ENCODE measurements at places on chromosomes 16 and 17.

DNA sequence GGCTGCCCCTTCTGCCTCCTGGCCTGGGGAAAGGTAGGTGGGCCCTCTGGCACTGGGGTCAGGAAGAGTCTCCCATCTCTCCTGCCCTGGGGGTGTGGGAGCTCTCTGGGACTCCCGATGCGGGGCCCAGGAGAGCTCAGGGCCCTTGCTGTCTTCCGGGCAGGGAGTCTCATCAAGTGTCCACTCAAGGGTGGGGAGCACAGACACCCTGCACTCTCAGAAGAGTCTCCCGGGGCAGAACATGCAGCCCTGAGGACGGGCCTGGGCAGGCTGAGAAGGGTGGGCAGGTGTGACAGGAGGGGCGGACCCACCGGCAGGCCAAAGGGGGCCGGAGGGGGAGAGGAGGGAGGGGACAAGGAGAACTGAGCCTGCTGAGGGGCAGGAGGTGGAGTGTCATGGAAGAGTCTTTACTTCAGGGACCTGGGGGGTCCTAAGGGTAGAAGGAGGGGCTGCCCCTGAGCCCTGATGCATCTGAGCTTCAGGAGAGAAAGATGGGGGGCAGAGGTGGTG, 8.4 kb upstream of the PKMYT1 start:
- DNase-seq = no peak

DNA sequence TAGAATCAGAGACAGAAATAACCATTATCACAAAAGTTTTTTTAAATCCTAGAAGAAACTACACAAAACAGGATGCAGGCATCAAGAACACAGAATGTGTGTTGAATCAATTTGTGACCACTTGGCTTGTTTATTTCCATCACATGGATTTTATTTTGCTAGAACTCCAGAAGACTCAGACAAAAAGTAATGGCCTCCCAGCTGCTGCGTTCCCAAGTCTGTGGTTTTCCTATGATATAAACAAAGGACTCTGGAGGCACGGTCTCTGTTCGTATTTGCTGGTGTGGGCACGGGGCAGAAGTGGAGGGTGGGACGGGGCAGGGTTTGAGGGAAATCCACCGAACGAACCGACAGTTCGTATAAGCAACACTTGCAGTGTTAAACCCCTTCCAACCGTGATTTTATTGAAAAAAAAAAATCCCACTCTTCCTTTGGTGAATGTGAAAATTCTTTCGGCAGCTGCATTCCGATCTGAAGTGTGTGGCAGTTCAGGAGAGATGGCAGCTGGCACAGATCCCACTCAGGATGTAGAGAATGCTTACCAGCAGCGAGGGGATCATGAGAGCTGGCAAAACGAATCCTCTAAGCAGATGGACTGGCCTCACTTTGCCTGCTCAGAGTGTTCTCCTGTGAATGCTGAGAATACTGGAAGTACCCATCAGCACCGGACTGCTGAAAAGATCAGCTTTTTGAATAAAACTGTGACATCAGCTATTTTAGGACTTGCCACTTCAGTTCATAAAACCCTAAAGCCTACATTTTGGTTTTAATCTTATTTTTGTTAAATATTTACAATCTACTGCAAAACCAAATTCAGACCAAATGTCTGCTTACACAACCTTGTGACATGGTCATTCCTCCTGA, 165.2 kb downstream of the VPS53 start:
- DNase-seq = no peak

DNA sequence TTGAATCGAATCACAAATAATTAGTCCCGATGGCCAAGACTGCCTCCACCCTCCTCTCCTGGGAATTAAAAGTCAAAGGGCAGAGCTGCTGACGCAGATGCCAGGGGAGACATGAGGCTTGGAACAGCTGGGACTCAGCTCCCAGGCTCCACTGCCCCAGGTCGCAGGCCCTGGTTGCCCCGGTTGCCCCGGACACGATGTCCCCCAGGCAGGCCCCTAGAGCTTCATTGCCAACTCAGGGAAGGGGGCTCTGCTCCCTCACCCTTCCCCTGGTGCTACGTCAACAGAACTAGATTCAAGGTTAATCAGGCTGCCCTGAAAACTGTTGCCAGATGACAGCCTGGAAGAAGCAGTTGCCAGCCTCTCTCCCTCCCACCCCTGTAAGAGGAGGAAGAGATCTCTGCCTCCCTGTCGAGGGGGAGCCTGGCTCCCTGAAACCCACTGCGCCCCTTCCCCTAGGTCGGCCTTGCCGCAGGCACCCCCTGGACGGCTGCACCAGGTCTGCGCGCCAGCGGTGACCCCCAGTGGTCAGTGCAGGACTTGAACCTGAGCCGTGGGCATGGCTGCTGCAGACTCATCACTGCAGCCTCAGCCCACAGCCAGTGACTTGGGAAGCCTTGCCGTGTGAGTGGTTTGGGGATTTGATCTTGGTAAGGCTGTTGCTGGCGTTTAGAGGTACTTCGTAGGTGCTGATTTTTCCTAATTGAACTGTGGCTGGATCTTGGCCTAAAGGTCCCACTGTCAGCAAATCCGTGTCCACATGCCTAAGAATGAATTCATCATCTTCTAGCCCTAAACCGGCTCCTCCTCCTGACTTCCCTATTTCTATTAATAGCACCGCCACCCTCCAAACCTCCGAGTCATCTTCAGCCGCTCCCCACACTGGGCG, 84.1 kb upstream of the TOB1 start:
- peak; percentile 88 for DNase-seq

GRCh38 chr17:57750895-57751294, 5.8 kb upstream of the CCDC182 start:
- DNase-seq = no peak

GRCh38 chr17:63989622-63990345, 8.4 kb upstream of the PRR29 start:
- DNase-seq = no peak

GRCh38 chr16:89761304-89761922, 40.1 kb downstream of the ZNF276 start:
- no peak for DNase-seq

DNA sequence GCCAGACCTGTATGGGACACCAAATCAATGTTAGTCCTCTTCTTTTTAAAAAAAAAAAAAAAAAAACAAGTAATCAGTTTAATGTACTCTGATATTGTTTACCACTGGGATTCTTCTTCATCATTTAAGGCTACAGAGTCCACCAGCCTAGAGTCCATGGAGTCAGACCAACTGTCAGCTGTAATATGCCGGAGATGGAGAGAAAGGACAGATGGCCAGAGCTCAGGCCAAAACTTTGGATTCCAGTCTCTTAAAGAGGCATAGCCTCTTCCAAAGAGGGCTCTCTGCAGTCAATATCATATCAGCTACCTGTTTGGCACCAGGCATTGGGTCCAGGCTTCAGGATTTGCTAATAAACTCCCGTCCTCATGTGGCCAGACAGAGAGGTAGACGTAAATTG, 469.6 kb upstream of the HSBP1 start:
- DNase-seq = no peak

DNA sequence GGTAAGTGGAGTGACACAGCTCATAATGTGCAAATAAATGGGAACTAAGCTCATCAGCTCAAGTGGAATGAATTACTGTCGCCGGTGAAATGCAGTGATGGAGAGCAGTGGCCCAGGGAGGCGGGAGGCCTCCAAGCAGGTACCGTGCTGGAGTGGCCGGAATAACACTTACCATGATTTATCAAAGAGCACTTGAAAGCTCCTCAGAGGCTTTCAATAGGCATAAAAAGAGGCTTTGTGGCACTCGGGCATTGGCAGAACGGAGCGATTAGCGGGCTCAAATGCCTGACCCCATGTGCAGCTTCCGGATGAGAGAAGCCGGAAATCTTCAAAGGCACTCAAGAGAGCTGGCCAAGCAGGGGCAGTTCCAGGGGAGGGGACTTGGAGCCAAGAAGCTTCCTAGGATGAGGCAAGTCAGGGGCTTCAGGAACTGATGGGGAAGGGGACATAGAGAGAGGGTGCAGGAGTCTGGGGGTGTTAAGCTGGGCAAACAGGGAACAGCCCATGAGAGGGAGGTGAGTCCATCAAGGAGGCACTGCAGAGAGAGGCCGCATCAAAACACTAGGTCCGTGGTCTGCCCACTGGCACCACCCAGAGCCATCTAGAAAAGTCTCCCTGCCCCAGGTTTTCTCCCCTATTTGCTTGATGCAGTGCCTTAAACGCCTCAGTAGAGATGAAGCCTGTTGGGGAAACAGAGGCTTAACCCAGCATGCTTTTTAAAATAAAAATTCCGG, 144.0 kb upstream of the IRX6 start:
- DNase-seq = no peak

- no peak for DNase-seq
These were observed 28.8 kb downstream of the RFWD3 start for GRCh38 chr16:74637742-74638453.

GRCh38 chr17:59746849-59747445, 39.5 kb downstream of the VMP1 start:
- DNase-seq = no peak

GRCh38 chr17:1006054-1006453, 9.1 kb downstream of the TIMM22 start:
- no peak for DNase-seq

DNA sequence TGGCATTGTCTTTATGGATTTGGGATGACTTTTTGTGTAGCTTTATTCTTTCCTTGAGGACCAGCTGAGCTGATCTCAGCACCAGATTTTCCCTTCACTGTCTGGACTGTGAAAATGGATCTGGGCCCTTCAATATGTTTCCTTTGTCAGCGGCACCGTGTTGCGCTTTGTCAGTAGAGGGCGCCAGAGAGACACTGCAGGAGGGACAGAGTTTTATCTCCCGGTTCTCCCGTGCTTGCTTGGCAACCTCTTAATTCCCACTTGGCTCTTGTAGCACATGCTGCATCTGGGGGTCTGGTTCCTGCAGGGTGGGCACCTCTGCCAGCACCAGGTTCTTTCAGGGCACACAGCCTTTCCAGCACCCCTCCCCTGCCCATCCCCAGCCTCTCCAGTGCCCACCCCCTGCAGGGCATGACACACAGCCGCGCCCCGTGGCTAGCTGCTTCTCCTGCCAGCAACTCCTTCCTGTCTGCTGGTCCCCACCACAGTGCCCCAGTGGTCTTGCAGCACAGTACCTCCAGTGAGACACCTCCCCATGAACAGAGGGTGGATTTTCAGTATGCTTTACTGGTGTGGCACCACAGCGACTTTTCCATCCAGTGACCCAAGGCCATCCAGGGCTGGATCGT, 19.6 kb downstream of the OR1D5 start:
- no peak for DNase-seq

- peak; percentile 97 for DNase-seq
These were observed 6.8 kb upstream of the PRSS8 start for GRCh38 chr16:31142109-31143010.

DNA sequence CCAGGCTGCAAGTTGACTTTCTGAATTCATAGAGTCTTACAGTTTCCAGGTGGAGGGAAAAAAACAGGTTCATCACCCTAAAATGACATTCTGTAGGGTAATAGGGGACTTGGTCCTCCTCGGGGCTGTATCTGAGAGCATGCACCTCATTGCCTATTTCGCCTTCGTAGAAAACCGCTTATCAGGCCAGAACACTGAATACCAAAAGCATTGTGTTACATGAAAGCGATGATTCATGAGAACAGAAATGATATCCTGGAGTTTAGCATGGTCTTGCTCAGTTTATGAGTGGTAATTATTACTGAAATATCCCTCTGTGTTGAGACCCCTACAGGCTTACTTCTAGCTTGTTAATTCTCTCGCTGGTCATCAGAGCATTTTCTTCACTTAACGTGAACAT, 61.4 kb upstream of the ARHGAP44 start:
- DNase-seq = no peak

- peak; percentile 6 for DNase-seq
These were observed 89.1 kb upstream of the GNAO1 start for GRCh38 chr16:56102183-56102686.

GRCh38 chr17:27216836-27217235, 77.1 kb upstream of the WSB1 start:
- no peak for DNase-seq

DNA sequence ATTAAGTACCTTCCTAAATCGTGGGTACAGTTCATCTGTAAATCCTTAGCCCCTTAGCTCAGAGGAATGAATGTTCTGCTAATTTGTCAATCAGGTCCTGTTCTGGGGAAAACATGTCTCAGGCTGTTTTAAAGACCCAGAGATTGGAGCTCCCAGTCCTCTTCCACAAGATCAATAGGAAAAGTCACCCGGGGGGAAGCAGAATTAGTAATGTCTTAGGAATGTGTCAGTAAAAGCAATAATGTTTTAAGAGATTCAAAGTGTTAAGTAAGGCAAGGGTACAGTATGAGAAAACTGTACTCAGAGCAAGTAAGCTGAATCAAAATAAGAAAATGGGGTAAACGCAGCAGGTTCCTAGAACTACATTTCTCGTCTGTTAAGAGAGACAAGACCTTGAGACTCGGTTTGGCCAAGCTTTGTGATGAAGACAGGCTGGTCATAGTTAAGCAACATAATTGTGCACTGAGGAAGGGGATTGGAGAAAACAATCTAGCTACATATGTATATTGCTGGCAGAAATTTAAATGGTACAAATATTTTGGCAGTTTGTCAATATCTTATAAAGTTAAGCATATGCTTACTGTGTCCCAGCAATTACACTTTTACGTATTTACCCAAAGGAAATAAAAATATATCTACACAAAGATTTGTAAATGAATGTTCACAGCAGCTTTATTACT, 192.9 kb upstream of the C17orf78 start:
- no peak for DNase-seq

DNA sequence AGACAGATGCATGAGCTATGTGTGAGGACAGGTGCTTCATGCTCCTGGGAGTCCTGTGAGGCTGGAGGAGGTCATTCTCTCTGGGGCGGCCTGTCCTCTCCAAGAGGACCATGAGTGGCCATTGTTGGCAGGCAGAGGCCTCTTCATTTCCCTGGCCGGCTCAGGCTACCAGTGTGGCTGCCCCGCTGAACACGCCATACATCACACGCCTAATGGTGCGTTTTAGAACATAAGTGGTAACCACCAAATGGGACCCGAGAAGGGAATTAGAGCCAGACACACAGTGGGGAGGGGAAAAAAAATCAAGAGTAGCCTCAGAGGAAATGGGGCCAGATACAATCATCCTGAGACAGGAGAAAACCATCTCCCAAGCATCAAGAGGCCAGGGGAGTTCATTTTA, 140.0 kb downstream of the SPACA3 start:
- no peak for DNase-seq

DNA sequence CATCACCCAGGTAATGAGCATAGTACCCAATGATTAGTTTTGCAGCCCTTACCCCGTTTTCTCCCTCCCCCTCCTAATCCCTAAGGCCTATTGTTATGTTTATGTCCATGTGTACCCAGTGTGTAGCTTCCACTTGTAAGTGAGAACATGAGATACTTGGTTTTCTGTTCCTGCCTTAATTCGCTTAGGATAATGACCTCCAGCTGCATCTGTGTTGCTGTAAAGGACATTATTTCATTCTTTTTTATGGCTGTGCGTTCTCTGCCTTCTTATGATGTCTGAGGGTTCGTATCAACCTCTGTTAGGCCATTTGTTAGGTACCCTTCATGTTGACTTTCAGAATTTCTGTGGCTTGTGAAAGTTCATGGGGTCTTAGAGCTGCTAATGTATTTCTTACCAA, 31.0 kb downstream of the CTCF start:
- DNase-seq = no peak
